Activated CD4-positive, CD25-positive, alpha-beta regulatory T cell (primary cell): ENCODE measurements at places on chromosomes 13 and 19.

DNA sequence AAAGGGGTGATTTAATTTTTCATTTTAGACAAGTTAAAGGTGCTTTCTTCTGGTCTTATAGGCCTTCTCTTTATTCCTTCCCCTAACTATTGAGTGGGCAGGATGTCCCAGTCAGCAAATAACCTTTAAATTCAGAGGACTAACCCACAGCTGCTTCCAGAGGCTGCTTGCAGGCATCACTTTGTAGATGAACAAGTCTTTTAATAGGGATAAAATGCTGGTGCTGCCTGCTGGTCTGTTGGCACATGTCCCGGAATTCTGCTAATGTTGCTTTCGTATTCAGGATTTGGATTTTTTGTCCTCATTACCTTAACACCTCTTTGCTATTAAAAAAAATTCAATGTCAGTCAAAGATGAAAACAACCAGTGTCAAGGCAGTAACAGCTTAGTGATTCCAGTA is 132.7 kb upstream of the KL start:
- no peak for DNase-seq

DNA sequence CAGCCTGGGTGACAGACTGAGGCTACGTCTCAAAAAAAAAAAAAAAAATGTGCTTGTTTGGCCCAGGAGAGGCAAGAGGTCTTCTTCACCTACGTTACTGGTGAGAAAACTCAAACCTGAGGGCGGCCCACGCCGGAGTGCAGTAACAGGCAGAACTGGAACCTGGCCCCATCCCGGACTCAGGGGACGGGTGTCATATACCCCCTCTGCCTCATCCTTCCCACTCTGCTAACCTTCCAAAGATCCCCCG is 414 bp upstream of the ADAT3 start:
- DNase-seq: no peak

- DNase-seq: no peak
Measured at GRCh38 chr19:30419568-30420180, 47.5 kb downstream of the ZNF536 start.

DNA sequence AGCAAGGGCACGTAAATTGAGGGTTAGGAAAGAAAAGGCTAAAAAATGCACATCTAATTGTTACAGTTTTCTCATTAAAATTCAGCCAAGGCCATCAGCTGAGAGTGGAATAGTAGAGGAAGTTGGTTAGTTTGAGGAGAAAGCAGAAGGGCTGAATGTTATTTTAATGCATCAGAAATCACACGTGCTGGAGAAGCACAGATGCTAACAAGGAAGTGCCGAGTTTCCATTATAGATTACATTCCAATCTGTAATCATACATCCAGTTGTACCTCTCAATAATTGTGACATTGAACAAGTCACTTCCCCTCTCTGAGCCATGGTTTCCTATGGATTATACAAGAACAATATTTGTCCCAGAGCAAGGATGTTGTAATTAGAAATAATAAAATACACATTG is 25.1 kb downstream of the FPR3 start:
- DNase-seq: no peak

DNA sequence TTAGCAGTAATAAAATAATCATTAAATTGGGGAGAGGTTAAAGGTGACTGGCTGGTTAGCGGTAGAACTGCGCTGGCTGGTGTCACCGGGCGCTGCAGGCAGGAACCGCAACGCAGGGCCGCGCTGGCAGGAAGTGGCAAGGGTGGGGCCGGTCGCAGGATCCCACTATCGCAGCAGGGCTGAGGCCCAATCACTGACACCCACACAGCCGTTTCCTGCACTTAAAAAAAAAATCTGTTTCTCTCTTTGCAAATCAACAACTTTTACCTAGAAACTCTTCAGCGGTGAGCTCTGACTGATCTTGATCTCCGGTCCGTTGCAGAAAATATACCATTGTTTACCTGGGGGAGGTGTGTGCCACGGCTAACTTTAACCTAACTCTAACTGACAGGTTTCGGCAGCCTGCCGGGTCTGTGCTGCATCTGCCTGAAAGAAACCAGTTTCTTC is 46.9 kb downstream of the KLF2 start:
- DNase-seq: peak; percentile 89

- no peak for DNase-seq
Measured at GRCh38 chr13:75426421-75426820, 55.5 kb downstream of the TBC1D4 start.

GRCh38 chr19:31890230-31890629 is 455.2 kb upstream of the ZNF507 start:
- no peak for DNase-seq

GRCh38 chr13:51643882-51644281 is 59.6 kb downstream of the WDFY2 start:
- no peak for DNase-seq

- no peak for DNase-seq
Measured at GRCh38 chr19:46386151-46386550, 27.2 kb downstream of the CCDC8 start.

- DNase-seq: no peak
Measured at GRCh38 chr19:2332341-2333026, 4.0 kb downstream of the SPPL2B start.

- no peak for DNase-seq
Measured at GRCh38 chr19:58355908-58356765, 2.8 kb upstream of the A1BG start.

DNA sequence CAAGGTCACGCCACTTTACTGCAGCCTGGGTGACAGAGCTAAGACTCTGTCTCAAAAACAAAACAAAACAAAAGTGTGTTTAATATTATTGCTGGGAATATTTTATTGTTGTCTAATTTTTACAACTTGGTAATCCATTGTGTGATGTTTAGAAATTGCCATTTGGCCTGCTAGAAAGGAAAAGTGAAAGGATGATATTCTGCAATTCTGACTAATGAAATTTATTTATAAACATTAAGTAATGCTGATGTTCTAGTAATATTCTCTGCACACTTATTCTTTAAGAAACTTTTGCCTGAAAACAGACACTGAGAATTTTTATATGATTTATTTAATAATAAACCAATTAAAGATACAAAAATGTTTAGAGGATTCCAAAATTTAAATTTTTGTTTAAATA is 87.4 kb downstream of the ELF1 start:
- no peak for DNase-seq

DNA sequence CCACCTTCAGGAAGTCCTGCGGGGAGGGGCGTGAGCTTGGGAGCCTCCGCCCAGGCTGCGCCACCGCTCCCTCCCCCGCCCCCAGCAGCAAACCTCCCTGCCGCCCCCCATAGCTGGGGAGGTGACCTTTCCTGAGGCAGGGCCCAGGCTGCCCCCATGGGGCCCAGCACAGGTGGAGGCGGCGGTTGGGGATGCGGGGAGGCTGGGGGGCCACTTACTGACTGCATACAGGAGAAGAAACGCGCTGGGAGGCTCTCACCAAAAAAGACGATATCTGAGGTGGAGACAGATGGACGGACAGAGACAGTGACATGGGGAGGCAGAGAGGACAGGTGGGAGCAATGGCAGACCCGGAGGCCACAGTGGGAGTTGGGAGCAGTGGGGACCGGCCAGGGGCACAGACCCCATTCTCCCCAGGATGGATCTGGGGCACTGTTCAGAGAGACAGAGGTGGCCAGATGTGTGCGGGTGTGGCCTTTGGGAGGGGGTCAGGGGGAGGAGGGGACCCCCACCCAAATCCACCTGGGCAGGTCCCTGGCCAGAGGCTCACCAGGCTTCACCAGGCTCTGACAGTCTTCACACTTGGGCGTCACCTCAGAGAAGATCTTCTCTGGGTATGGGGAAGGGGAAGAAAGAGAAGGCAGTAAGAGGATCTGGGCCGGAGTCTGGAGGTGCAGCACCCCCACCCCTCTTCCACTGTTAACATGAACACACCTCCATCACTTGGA is 3.0 kb upstream of the RINL start:
- DNase-seq: no peak

GRCh38 chr13:79496188-79496587 is 15.2 kb downstream of the NDFIP2 start:
- no peak for DNase-seq

GRCh38 chr19:42606660-42607351 is 12.1 kb upstream of the CEACAM8 start:
- peak; percentile 35 for DNase-seq

DNA sequence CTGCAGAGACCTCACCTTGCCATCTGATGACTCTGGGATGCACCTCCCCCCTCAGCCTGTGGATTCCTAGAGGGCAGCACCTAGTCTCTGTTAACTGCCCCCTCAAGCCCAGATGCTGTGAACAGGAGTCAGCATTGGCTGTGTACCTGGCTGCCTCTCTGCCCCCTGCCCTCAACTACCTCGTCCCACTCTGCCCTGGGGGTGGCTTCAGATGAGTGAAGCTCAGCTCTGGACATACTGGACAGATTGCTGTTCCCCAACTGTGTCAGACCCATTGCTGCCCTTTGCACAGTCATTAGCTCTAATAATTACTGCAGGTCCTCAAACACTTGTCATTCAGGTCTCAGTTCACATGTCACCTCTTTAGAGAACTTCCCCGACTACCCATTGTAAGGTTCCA is 182.1 kb upstream of the TSHZ3 start:
- no peak for DNase-seq

DNA sequence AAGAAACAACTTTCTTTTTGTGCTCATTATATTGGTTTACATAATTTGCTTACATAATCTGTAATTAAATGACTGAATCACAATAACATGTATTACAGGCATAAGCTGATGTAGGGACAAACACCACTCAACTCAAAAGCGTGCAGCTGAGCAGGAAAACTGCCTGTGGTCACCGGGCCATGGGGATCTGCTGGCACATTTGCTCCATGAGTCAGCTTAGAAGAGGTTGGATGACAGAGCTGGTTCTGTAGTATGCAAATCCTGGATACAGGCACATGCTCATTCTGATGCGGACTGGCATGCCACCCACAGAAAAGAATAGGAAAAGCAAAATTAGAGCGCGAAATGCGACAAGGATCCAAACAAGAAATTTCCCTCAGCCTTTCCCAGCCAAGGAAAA is 128.6 kb downstream of the USP12 start:
- DNase-seq: no peak
